CD4-positive, alpha-beta T cell treated with Interleukin-1 beta for 1 hour (primary cell): ENCODE measurements at places on chromosomes 7 and 10.

DNA sequence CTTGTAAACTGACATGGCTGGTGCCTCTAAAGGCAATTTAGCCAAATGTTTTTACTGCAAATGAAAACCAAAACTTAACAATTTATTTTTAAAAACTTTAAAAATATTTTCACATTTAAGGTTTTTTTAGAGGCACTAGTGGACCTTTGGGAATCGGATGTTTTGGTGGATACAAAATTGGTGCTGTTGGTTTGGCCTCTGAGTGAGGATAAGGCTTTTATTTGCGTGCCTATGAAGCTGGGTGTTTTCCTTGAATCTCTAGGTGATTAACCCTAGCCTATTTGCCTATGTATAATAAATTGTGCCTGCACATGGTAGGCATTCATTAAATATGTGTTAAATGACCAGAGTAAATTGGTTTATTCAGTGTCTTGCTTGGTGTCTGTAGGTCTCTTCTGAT is 2.9 kb upstream of the SGCE start:
- no peak for DNase-seq

DNA sequence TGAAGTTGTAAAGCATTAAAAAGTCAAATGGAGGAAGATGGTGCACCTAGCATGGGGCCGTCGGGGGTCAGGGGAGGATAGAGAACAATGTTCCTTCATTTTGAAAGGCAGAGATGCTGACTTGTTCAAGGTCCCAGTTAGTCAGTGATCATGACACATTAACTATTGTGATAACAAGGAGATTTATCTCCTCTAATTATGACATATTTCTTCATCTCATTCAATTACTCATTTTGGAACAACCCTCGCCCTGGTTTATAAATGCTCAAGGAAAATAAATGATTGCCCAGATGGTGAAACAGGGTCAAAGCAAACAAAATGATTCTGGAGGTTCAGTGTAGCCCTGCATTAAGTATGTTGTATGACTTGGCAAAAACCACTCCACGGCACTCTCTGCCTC is 106.2 kb downstream of the ITIH5 start:
- DNase-seq = no peak

DNA sequence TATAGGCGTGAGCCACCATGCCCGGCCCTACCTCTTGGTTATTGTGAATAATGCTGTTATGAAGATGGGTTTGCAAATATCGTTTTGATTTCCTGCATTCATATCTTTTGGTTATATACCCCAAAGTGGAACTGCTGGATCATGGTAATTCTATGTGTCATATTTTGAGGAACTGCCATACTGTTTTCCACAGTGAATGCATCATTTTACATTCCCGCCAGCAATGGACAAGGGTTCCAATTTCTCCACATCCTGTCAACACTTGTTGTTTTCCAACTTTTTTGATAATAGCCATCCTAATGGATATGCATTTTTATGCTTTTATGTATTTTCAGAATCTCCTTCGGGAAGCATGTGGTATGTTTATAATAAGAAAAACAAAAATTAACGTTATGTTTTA is 128.2 kb downstream of the KCNMA1 start:
- no peak for DNase-seq

DNA sequence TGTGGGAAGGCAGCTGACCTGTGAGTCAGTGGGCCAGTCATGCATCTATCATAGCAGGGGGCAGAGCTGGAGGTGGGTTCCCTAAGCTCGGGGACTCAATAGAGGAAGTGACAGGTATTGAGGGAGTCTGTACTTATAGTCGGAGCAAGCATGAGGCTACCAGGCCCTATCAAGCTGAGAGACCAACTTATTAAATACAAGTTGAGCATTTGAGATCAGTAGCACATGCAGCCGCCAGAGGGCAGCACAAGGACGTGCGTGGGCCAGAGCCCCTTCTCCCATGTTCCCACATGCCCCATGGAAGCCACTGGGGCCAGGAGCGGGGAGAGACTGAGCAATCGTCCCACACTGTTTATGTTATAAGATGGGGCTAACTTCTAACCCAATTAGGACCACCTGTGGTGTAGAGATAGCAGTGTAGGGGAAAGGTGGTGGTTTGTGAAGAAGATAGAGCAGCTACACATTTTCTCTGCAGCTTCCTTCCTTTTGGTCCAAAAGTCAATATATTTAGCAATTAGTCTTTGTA is 13.0 kb upstream of the STK31 start:
- peak; percentile 51 for DNase-seq

- no peak for DNase-seq
Measured at GRCh38 chr10:49613165-49613881, 514 bp upstream of the CHAT start.

DNA sequence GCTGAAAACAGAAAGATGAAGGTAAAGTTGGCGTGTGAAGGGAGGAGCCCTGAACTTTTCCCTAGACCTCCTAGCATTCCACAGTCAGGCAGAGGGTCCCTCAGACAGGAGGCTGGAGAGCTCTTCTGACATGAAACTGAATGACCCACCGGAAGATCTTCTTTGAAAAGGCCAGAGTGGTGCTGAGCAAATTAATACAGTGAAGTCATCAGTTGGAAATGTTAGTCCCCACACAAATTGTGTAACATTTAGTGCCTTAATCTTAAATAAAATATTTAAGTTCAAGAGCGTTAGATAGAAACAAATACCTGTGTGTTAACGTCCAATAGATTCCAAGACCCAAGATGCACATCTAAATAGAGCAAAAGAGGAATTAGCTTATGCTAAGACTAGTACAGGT is 49.0 kb upstream of the WNT16 start:
- DNase-seq = no peak

- no peak for DNase-seq
Measured at GRCh38 chr10:75841266-75841665, 409.8 kb downstream of the LRMDA start.

- no peak for DNase-seq
Measured at GRCh38 chr7:124801330-124801895, 35.8 kb upstream of the GPR37 start.

GRCh38 chr7:158931804-158932298 is 75.5 kb downstream of the DYNC2I1 start:
- no peak for DNase-seq

- no peak for DNase-seq
Measured at GRCh38 chr10:48506147-48506917, 98.5 kb downstream of the ARHGAP22 start.

DNA sequence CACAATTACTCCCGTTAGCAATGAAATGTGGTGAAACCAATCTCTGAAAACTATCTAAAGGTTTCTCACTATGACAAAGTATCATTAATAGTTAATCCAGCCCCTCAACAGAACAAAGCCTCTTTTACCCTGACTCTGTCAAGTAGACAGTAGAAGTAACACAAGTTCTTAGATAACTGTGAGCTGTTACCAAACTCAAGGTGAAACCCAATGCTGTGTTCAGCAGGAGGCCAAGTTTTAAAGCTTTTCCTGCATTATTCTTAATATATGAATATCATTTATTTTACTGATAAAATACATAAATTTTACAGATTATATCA is 109.1 kb downstream of the SRPK2 start:
- DNase-seq = no peak

- no peak for DNase-seq
Measured at GRCh38 chr7:51376420-51377092, 59.9 kb upstream of the COBL start.
